ENCODE measurements at places on chromosomes 4 and X.
A peak's percentile ranks its signal among the peaks of the same experiment; 100 is the strongest.

DNA sequence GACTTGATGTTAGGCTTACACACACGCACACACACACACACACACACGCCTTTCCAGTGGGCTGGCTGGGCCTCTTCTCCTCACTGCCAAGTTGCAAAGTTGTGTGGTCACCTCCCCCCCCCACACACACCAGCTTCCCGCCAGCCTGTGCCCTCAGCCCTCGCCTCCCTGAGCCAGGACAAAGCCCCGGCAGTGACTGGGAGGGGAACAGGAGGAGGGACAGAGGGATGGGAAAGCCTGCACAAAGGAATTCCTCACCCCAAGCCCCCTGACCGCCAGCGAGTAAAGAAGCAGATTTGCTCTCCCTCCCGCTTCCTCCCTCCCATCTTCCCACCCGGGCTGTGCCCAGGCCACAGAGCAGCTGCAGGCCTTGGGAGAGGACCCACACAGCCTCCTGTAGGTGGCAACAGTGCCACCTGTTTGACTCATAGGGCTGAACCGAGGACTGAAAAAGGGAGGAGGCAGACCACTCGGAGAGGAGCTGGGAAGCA is at the start of gene GDPD2:
Gene GDPD2 (plus strand): TSS at position 464 of the 491 bp plus-strand sequence. CDS start 1,671 bp downstream, outside the sequence.
- no peak for DNase-seq

- no peak for DNase-seq
Observed at GRCh38 chrX:17644001-17644400, 93.3 kb upstream of the SCML1 start.

- DNase-seq, result no peak
Observed at GRCh38 chrX:1536712-1537030, 314 bp downstream of the P2RY8 start.

DNA sequence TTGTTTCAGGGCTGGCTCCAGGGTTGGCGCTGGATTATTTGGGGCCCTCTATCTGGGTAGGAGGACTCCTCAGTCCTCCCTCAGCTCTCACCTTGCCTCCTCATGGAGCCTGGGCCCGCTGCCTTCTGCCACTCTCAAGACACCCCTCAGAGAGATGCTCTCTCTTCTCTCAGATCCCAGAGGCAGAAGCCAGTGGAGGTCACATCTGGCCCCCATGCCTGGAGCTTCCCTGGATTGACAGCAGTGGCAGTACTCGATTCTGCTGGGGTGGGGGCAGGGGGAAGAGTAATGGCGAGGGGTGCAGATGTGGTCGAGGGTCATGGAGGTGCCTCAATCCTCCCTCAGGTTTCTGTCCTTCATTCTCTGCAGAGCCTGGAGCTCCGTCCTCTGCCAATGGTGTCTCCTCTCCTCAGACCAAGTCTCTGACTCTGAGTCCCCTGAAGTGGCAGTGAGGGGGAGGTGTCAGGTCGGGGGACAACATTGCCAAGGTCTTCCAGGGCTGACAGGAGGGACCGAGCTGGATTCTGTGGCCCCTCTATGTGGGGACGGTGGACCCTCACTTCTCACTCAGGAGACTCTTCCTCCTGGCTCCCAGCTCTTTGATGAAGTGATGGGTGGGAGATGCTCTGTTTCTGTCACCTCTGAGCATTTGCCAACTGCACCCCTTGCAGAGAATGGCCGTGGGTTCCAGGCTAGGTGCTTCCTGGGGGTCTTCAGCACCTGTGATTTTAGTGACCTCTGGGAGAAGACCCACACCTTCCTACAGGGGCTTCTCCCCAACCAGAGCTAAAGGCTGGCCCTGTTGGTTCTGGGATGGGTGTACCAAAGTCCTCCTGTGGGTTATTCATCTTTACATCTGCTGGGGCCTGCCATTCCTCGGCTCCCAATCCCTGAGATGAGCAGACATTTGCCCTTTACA is 10.9 kb upstream of the HSFX1 start:
- no peak for DNase-seq

GRCh38 chr4:175146799-175147198 is 228.6 kb downstream of the ADAM29 start:
- no peak for DNase-seq

DNA sequence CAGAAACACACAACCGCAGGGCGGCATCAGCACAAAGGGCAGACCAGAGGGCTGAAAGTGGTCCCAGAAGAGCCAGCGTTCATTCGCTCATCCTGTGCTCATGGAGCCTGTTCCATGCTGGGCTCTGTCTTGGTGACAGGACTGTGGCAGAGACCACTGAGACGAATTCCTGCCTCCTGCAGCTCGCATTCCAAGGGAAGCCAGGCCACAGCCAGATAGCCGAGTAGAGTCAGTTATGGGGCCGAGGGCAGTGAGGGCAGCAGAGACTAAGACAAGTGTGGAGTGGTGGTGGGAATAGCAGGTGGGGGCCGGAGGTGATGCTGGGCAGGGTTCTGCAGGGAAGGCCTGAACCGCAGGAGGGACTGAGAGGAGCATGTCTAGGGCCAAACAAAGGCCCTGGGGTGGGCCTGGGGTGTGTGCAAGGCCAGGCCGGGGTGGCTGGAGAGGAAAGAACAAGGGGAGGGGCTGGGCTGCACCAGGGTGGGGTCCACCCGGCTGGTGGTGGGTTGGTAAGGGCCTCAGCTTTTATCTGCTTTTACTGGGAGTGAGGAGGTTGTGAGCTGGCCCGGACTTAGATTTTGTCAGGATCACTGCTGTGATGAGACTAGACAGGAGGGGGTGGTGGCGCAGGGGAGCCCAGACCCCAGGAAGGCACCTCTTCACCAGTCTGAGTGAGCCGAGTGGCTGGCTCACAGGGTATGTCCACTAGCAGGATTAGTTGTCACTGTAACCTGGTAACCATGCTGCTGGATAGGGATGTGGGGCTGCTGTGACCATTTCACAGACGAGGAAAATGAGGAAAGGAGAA is 6.3 kb downstream of the PSAPL1 start:
- no peak for DNase-seq

- no peak for DNase-seq
Observed at GRCh38 chrX:45322382-45322781, 121.7 kb upstream of the DIPK2B start.

GRCh38 chr4:107153956-107154355 is 117.8 kb upstream of the DKK2 start:
- DNase-seq, result no peak

- DNase-seq, result no peak
Observed at GRCh38 chrX:67546496-67547423, 2.9 kb downstream of the AR start.

GRCh38 chr4:10116569-10117358 is at the start of gene WDR1:
WDR1 (minus strand) TSS chr4:10116799; CDS start chr4:10116666, 133 bp downstream.
- peak; percentile 93 for DNase-seq

GRCh38 chrX:12709047-12709446 is 82.2 kb upstream of the PRPS2 start:
- no peak for DNase-seq

DNA sequence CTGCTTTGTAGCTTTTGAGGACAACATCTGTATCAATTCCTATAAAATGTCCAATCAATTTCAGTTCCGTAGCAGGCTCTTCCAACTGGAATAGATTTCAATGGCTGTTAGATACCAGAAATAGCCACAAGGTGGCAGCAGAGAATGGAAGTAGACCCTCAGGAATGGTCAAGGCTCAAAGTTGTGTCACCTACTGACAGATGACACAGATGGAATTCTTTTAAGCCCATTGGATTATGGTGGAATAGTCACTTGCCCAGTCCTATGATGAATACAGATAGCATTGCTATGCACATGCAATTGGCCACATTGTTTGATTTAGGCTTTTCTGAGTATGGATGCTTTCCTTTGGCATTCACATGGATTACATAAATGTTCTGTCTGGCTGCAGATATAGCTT is 130.4 kb upstream of the RADX start:
- DNase-seq, result peak; percentile 14

DNA sequence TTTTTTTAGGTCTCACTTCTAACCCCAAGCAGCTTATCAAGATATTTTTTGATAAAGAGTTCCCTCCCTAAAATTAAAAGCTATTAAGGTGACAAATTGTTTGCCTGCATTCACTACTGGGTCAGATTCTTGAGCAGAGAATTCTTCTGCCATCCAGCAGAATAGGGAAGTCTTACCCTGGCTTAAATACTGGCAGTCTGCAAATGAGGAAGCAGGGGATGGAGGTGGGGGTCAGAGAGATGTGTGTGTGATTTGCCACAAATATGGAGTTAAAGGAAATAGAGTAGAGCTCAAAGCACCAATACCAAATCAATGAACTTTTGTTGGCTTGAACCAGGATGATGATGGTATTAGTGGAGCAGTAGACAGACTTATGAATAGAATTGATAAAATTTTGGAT is 122.2 kb downstream of the ANXA5 start:
- no peak for DNase-seq

- DNase-seq, result no peak
Observed at GRCh38 chrX:9062641-9063040, 28.7 kb upstream of the FAM9B start.

- DNase-seq, result no peak
Observed at GRCh38 chr4:148747721-148748268, 305.6 kb upstream of the NR3C2 start.

- DNase-seq, result no peak
Observed at GRCh38 chrX:86102341-86102740, 45.9 kb upstream of the DACH2 start.

DNA sequence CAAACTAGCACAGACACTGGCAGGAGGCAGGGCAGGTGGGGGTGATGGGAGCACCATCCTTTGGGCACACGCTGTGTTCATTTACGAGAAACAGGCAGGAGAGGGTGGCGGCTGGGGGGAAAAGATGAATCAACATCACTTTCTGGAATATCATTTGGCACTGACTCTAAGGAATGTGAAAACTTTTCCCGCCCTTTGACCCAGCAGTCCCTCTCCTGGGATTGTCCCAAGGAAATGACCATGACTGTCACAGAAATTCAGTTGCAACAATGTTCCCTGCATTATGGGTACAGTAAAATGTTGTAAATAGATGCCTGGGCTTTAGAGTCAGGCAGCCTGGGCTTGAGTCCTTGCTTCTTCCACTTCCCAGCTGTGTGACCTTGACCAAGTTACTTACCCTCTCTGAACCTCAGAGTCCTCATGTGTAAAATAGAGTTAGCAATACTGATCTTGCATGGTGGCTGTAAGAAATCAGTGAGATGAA is 58.6 kb downstream of the ABLIM2 start:
- DNase-seq, result no peak

- DNase-seq, result no peak
Observed at GRCh38 chrX:150365990-150366911, 3.1 kb downstream of the MAMLD1 start.

DNA sequence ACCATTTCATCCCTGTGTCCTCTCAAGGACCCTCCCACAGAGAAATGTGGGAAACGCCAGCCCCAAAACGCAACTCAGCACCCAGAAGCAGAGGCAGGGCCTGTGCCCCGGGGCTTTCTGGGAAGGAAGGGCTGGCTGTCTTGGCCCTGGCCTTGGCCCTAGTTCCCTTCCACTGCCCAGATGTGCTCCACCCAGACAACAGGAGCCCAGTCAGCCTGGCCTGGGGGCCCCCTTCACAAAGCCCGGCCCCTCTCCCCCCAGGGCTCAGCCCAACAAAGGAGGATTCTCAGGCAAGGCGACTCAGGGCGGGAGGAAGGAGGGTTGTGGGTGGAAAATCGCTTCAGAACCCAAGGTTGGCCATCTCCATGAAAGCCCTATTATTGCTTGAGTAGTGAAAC is 82.5 kb downstream of the PJA1 start:
- no peak for DNase-seq

DNA sequence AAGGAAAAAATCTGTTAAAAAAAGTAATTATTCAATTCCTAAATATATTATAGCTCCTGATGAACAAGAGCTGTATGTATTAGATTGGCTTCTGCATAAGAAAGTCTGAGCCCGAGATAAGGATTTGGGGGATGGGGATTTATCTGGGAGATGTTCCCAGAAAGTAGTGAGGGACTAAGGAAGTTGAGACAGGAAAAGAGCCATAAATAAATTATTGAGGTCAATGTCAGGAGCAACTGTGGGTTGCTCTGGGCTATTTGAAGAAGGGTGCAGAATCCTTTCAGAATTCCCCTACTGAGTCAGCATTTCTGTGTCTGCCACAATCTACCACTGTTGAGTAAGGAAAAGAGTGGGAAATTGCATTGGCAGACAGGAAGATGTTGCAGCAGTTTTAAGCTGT is 3.1 kb upstream of the TDO2 start:
- no peak for DNase-seq

GRCh38 chr4:186898367-186898766 is 174.7 kb upstream of the FAT1 start:
- DNase-seq, result no peak

Data from stimulated activated CD8-positive, alpha-beta memory T cell treated with anti-CD3 and anti-CD28 coated beads, Interleukin-12 subunit alpha, Interleukin-12 subunit beta, amount 100 ng/mL, for 1 hour (primary cell).